ENCODE measurements at places on chromosomes 12 and 14.
A peak's percentile ranks its signal among the peaks of the same experiment; 100 is the strongest.

DNA sequence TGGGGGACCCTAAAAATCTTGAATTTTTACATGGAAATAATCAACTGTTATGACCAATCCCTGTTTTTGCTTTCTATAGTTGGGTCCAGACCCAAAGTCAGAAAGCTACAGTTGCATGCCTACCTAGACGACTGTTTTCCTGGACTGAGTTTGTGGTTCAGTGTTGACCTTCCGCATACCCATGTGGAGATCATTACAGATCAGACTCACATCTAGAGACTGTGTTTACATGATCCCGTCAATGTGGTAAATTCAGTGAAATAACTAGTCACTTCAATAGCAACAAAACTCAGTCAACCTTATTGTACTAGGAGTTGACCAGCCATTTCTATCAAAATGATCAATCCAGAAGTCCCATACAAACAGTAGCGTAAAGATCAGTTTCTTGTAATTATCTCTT, 257.6 kb downstream of the EGLN3 start:
- no peaks in the 10 kb centered on the region for H3K36me3 ChIP-seq
- H3K4me1 ChIP-seq, result peaks cover 15% of the 10 kb centered on the region
- no peak overlapping the region for H3K4me3 ChIP-seq
- no peak for DNase-seq
- H3K27me3 ChIP-seq, result no peaks in the 10 kb centered on the region
- H3K27ac ChIP-seq, result no peak overlapping the region

- no peak for DNase-seq
- no peaks in the 10 kb centered on the region for H3K27me3 ChIP-seq
- H3K4me1 ChIP-seq, result peaks cover 37% of the 10 kb centered on the region
- no peaks in the 10 kb centered on the region for H3K36me3 ChIP-seq
- no peak overlapping the region for H3K27ac ChIP-seq
- no peak overlapping the region for H3K4me3 ChIP-seq
Observed at GRCh38 chr14:22580625-22581024, 8.4 kb downstream of the DAD1 start.

DNA sequence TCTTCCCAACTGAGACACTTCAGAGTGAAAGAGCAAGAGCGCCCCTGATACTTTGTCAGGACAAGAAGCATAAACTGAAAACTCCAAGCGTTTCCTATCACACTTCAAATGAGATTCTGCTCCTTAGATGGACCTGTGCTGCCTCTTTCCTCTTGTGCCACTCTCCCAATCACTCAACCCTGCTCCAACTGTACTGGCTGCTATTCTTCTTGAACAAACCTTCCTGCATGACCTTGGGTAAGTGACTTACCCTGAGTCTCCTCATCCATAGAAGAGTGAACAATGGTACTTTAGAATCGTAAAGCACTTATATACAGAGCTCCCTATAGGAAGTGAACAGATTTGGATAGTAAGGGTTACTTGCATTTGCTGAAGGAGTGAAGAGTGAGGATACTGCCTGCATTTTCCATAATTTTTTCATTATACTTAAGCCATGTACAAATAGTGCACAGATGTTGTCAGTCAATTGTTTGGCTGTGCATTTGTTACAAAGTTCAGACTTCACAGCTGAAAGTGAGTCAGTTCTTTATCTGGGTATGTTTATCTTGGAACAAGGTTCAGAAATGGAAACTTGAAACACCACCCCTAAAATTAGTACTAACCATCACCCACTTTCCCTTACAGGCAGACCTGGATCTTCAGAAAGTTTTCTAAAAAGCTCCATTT, 10.8 kb downstream of the MTERF2 start:
- DNase-seq, result no peak
- H3K36me3 ChIP-seq, result peaks cover 10% of the 10 kb centered on the region
- H3K4me3 ChIP-seq, result no peak overlapping the region
- no peak overlapping the region for H3K27ac ChIP-seq
- H3K4me1 ChIP-seq, result peaks cover 66% of the 10 kb centered on the region

DNA sequence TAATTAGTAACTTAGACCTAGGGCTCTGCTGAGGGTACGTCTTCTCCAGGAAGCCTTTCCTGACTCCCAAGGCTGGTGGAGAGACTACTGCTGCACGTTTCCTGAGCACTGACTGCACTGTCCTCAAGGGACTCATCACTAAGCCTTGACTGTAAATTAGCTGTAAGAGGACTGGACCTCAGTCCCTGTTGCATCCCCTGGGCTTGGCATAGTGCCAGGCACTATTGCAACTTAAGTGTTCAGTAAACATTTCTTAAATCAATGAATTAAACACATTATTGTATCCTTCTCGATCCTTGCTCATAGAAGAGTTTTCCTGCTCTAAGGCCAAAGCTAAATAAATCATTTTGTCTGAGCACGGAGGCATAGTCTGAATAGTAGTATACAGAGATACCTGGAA, 31.9 kb upstream of the IFNG-AS1 start:
- no peaks in the 10 kb centered on the region for H3K36me3 ChIP-seq
- no peak overlapping the region for H3K4me3 ChIP-seq
- H3K4me1 ChIP-seq, result no peaks in the 10 kb centered on the region
- no peak overlapping the region for H3K27ac ChIP-seq

GRCh38 chr14:105476097-105476830, 1.6 kb downstream of the CRIP2 start:
- H3K4me3 ChIP-seq, result peak overlapping the region; percentile 99
- H3K36me3 ChIP-seq, result peaks cover 6% of the 10 kb centered on the region
- H3K27ac ChIP-seq, result peak overlapping the region; percentile 100

DNA sequence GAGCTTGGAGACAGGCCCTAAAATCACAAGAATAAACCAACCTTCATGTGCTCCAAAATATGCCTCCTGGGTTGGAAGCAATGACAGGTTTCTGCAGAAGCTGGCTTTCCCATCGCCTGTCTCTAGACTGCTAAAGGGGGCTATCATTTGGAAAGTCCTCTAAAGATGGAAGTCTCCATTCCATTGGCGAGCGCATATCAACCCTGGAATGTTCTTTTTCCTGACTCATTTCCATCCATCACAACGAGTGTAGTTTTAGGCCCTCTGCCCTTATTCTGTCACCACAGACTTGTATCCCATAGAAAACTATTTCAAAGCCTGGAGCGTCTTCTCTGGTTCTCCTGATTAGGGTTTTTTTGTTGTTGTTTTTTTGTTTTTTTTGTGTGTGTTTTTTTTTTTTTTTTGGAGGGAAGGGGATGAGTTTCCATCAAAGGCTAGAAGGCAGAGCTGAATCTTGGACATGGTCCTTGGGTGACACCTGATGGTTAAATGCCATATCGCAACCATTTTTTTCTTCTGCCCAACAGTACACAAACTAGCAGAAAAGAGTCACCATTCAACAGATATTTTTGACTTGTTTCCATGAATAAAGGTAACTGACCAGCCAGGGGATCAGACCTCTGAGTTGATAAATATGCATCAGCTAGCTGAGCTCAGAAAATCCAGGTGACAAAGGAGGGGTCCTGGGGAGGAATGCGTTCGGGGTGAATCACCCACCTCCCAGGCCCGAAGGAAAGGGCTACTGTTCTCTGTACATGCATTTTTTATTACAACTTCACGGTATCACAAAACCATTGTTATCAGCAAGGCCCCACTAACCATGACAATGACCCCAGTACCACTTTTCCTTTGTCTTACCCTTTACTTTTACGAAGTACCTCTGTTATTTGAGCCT, 40.5 kb downstream of the KCNA5 start:
- peaks cover 29% of the 10 kb centered on the region for H3K4me1 ChIP-seq
- DNase-seq, result no peak
- H3K27me3 ChIP-seq, result no peaks in the 10 kb centered on the region
- H3K27ac ChIP-seq, result peak overlapping the region; percentile 55
- H3K4me3 ChIP-seq, result no peak overlapping the region
- H3K36me3 ChIP-seq, result no peaks in the 10 kb centered on the region

- H3K36me3 ChIP-seq, result no peaks in the 10 kb centered on the region
- no peak for DNase-seq
- no peak overlapping the region for H3K4me3 ChIP-seq
- peaks cover 32% of the 10 kb centered on the region for H3K4me1 ChIP-seq
- no peaks in the 10 kb centered on the region for H3K27me3 ChIP-seq
- H3K27ac ChIP-seq, result no peak overlapping the region
Observed at GRCh38 chr12:121538699-121539061, 42.1 kb downstream of the KDM2B start.

GRCh38 chr14:68897559-68898155, 81.4 kb downstream of the ACTN1 start:
- no peak overlapping the region for H3K4me3 ChIP-seq
- H3K36me3 ChIP-seq, result peaks cover 51% of the 10 kb centered on the region
- H3K27me3 ChIP-seq, result no peaks in the 10 kb centered on the region
- peak overlapping the region; percentile 67 for H3K27ac ChIP-seq

GRCh38 chr12:102891756-102892155, 25.3 kb downstream of the PAH start:
- H3K4me3 ChIP-seq, result no peak overlapping the region
- no peaks in the 10 kb centered on the region for H3K4me1 ChIP-seq
- H3K27me3 ChIP-seq, result no peaks in the 10 kb centered on the region

- H3K27ac ChIP-seq, result no peak overlapping the region
- no peak overlapping the region for H3K4me3 ChIP-seq
- no peaks in the 10 kb centered on the region for H3K4me1 ChIP-seq
- no peak for DNase-seq
Observed at GRCh38 chr12:1367331-1368291, 226.8 kb downstream of the FBXL14 start.

GRCh38 chr12:4068981-4069669, 195.9 kb upstream of the PARP11 start:
- no peak overlapping the region for H3K4me3 ChIP-seq
- no peak overlapping the region for H3K27ac ChIP-seq
- no peaks in the 10 kb centered on the region for H3K4me1 ChIP-seq
- H3K27me3 ChIP-seq, result no peaks in the 10 kb centered on the region
- no peak for DNase-seq

- no peak for DNase-seq
- H3K4me3 ChIP-seq, result no peak overlapping the region
- no peak overlapping the region for H3K27ac ChIP-seq
- no peaks in the 10 kb centered on the region for H3K27me3 ChIP-seq
- no peaks in the 10 kb centered on the region for H3K36me3 ChIP-seq
Observed at GRCh38 chr12:26044007-26044394, 80.8 kb downstream of the BHLHE41 start.

- no peak overlapping the region for H3K4me3 ChIP-seq
- DNase-seq, result no peak
Observed at GRCh38 chr14:79915406-79915805, 295.9 kb downstream of the DIO2 start.

- H3K27me3 ChIP-seq, result no peaks in the 10 kb centered on the region
- H3K4me3 ChIP-seq, result no peak overlapping the region
- H3K4me1 ChIP-seq, result no peaks in the 10 kb centered on the region
- H3K36me3 ChIP-seq, result no peaks in the 10 kb centered on the region
- DNase-seq, result no peak
Observed at GRCh38 chr12:583251-583869, 79.9 kb downstream of the NINJ2 start.

DNA sequence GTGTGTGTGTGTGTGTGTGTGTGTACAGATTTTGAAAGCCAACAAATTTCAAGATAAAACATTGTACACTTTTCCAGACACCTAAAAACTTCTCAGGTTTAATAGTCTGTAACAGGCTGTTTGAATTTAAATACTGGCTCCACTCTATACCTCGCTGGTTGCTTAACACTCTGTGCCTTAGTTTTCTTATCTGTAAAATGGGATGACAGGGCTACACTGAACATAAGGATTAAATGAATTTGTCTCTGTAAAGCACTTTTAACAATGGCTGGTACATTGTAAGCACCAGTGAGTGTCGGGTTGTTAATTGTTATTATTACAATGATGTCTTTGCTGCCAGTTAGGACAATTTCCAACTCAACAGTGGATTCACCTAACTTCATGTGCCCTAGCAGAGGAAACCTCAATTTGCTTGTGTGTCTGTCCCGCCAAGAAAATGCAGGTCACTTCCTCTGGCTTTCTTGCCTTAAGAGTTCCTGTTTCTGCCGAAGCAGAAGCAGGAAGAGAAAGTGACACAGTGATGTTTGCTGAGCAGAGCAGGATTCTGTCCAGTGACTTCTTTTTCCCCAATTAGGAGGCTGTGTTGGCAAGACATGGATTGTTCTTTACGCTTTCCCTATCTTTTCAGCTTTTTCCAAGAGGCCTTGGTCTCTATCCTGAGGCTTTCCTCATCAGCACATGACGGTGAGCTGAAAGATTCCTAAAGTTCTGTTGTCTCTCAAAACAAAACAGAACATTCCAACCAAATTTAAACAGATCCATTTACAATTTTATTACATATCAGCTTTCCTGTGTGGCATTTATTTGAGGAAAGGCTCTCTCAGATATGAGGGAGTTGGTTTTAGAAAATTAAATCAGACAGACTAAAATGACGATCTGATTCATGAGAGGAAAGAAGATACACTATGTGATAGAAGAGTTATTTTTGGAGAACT, 154.1 kb upstream of the ATP2B1 start:
- no peak for DNase-seq
- no peak overlapping the region for H3K4me3 ChIP-seq
- H3K27me3 ChIP-seq, result no peaks in the 10 kb centered on the region
- no peaks in the 10 kb centered on the region for H3K36me3 ChIP-seq

GRCh38 chr12:108350511-108350910, 11.4 kb upstream of the CMKLR1 start:
- H3K4me1 ChIP-seq, result peaks cover 16% of the 10 kb centered on the region
- no peak for DNase-seq
- H3K27ac ChIP-seq, result peak overlapping the region; percentile 93
- no peaks in the 10 kb centered on the region for H3K27me3 ChIP-seq

- peaks cover 3% of the 10 kb centered on the region for H3K36me3 ChIP-seq
- no peak overlapping the region for H3K27ac ChIP-seq
- H3K4me1 ChIP-seq, result no peaks in the 10 kb centered on the region
- no peak for DNase-seq
- H3K27me3 ChIP-seq, result no peaks in the 10 kb centered on the region
- H3K4me3 ChIP-seq, result no peak overlapping the region
Observed at GRCh38 chr14:35155962-35156361, 33.6 kb downstream of the PRORP start.

DNA sequence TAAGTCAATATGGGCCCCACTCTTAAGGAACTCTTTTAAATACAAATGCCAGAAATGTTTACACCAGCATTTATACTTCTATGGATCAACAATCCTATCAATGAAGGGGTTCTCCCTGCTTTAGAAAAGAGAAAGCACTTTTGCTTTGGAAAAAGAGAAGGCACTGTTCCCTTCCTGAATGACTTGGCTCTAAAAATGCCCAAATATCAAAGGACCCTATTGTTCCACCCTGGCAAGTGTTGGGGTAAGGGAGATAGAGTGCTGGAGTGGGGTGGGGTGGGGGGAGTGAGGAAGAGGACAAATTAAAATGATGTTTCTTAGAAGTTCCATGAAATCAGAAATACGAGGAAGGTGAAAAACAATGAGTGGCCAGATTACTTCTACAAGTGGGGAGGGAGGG, 131.6 kb upstream of the GRIN2B start:
- no peak overlapping the region for H3K27ac ChIP-seq
- no peaks in the 10 kb centered on the region for H3K4me1 ChIP-seq
- H3K27me3 ChIP-seq, result no peaks in the 10 kb centered on the region
- H3K36me3 ChIP-seq, result no peaks in the 10 kb centered on the region
- DNase-seq, result no peak

- no peak overlapping the region for H3K4me3 ChIP-seq
- no peaks in the 10 kb centered on the region for H3K36me3 ChIP-seq
- DNase-seq, result no peak
- no peak overlapping the region for H3K27ac ChIP-seq
- H3K4me1 ChIP-seq, result no peaks in the 10 kb centered on the region
Observed at GRCh38 chr12:115638733-115639647, 638.5 kb downstream of the MED13L start.

Measured in thoracic aorta (tissue), 2 donors.